ENCODE measurements at places on chromosomes 6 and 20. TPM values are rescaled to one million over a fixed set of nuclear protein-coding genes. Genes with fewer than 3 reads are reported as not detected.

- no peak for DNase-seq
Observed at GRCh38 chr20:16166737-16167136, 406.5 kb downstream of the KIF16B start.

GSTA1 gene
- not detected for polyA plus RNA-seq

HLA-DMB gene
- 0.75 TPM for polyA plus RNA-seq

GRCh38 chr20:14544688-14545087, 207.3 kb upstream of the FLRT3 start:
- DNase-seq: no peak

DNA sequence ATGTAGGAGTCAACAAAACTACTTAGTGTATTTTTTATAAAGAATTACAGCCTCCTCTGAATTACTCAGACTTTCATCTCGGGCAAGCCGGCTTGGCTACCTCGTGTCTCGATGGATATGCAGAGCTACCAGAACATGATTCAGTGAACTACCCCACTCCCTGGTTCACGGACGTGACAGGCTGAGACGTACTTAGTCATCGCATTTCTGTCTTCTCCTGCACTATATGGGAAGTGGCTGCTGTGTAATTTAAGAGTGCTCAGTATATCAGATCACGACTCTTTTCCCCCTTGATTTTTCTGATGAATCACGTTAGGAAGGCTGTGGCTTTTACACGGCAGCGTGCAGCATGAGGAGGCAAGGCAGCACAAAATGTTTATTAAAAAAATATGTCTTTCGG, 302.7 kb upstream of the ZFP64 start:
- peak; percentile 94 for DNase-seq

GRCh38 chr6:144886682-144887081, 601.5 kb downstream of the UTRN start:
- no peak for DNase-seq

DNA sequence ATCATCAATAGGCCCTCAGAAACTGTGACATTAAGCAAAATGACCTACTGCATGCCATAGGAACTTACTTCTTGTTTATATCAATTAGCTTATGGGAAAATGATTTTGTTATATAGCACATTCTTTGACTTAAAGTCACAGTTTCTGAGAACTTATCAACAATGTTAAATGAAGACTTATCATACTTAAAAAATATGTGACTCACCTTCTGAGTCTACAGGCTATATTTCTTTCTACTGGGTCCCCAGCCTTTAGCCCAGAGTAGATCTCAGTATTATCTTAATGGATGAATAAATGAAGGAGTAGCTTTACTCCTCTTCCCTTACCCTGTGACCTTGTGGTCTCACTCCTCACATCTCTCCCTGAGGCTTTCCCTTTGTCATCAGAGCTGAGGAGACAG, 180.2 kb downstream of the MAFB start:
- no peak for DNase-seq

DNA sequence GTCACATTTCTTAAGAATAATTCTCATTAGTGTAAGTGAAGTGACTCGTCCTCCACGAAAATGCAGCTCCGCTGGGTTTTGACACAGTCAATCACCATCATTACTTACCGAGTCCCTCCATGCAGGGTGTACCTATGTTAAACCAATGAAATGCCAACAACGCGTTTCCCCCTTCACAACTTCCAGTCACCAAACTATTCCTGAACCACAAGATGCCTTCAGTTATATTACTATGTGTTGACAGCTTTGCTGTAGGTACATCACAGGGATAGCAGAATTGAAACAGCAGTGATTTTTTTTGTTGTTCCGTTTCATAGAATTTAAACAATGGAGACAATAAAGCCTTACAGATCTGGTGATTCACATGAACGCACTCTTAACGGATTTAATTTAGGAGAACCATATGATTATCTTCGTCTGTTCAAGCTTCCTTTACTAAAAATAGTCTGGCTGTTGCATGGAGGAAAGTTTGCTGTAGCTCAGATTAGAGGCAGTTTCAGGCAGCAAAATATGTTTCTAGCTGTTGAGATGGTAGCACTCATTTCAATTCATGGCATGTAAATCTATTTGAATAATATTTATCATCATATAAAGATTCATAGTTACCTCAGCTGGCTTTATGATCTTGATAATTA, 652.8 kb downstream of the PRKN start:
- DNase-seq: no peak

DNA sequence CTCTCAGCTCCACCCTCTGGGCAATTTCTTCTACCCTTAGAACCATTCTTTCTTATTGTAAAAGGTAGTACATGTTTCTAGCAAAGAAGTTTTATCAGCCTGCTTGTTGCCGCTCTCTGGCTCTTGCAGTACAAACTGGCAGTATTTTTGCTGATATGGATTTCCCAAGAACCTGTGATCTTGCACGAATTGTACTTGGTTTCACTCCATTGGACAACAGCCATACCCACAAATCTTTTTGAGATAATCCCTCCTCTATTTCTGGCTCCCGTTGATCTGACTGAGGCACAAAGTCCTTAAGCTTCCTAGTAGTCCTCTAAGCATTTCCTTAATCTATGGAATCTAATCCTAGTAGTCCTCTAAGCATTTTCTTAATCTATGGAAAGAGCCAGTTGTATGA, 487.0 kb upstream of the PTCHD4 start:
- DNase-seq: no peak

OOEP gene
- polyA plus RNA-seq: 0.19 TPM

GMNN gene
- polyA plus RNA-seq: 25.4 TPM

DNA sequence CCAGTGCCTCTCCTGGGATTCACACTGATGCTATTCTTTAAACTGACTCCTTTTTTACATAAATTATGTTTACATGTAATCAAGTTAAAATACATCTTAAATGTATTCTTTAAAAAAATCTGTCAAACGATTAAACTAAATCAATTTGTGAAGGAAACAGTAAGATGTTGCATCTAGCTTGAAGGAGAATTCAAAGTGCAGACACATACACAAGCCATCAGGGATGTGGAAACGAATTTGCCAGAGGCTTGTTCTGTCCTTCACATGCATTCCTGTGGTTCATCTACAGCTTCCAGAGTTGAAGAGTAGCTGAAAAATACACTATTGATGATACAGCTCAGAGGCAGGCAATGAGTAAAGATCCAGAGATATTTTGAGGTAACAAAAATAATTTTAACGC, 7.3 kb upstream of the BPIFB3 start:
- no peak for DNase-seq

DNA sequence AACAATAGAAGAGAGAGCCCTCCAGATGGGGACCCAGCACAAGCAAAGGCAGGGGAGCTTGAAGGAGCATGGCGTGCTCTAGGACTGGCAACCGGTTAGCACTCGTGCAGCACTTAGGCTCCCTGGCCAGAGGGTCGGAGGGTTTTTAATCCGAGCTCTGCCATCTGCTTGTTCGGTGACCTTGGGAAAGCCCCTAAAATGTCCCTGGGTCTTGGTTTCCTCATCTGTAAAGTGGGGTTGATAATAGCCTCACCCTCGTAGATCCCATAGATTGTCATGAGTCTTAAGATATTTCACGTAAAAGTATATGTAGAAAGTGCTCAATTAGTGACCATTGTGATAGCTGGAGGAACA, 16.6 kb upstream of the HCK start:
- DNase-seq: no peak

- DNase-seq: peak; percentile 54
Observed at GRCh38 chr6:11366934-11367637, 134.6 kb upstream of the NEDD9 start.

DNA sequence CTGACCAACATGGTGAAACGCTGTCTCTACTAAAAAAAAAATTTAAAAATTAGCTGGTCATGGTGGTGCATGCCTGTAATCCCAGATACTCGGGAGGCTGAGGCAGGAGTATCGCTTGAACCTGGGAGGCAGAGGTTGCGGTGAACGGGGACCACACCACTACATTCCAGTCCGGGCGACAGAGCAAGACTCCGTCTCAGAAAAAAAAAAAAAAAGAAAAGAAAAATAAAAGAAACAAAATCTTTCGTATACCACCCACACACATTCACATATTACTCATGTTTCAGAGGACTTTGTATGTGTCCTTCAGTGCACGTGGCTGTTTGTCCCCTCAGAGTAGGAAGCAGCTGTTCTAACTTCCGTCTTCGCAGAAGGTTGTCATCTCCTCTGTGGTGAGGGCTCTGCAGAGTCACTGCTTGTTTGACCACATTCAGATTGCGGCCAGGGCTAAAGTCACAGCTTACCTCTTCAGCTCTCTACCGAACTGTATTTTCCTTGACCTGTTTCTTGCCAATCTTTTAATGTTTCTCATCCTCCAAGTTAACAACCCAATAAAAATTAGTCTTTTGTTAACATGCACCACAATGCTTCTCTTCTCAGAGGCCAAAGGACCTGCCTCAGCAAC, 36.6 kb upstream of the HIVEP1 start:
- DNase-seq: no peak

- no peak for DNase-seq
Observed at GRCh38 chr6:17466147-17466546, 72.8 kb downstream of the CAP2 start.

GRCh38 chr6:38336922-38337321, 302.8 kb downstream of the BTBD9 start:
- DNase-seq: no peak

VGLL2 gene
- polyA plus RNA-seq: not detected

ATP6V1G2 gene
- 0.70 TPM for polyA plus RNA-seq

DNA sequence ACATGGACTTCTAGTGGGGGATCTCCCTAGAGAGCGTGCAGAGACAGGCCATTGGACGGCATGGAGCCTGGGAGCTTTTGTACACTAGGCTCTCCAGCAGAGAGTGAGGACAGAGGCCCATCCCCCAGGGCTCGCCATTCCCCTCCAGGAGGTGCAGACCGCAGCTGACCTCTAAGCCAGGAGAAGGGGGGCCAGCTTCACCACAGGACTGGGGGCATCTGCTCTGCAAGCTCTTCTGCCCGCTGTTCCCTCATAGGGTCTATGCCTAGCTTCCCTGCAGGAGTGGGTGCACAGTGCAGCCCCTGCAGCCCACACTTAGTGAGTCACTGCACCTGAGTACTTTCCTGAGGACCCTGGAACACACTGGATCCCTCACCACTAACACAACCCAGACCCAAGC, 94.4 kb downstream of the FHL5 start:
- no peak for DNase-seq

GRCh38 chr20:41027872-41028358, 707 bp upstream of the TOP1 start:
- DNase-seq: no peak

GRCh38 chr6:105282631-105283585, 103.1 kb upstream of the POPDC3 start:
- DNase-seq: no peak
